ENCODE measurements at places on chromosomes 16 and 17.
A peak's percentile ranks its signal among the peaks of the same experiment; 100 is the strongest.

DNA sequence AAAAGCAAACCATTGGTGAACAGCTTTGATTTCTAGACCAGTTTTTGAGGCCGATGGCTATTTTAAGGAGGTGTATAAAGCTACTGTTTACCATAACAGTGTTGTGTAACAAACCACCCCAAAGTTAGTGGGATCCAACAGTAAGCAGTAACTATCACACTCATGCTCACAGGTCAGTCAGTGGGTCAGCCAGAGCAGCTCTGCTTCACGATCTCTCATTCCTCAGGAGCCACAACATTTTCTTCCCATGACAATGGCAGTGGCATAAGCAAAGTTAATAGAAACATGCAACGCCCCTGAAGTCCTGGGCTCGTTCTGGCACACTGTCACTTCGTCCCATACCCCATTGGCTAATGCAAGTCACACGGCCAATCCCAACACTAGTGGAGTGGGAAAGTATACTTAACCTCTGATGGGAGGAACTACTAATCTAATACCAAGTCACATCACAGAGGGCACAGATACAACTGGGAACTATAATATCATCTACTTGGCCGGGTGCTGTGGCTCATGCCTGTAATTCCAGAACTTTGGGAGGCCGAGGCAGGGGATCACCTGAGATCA is 28.0 kb upstream of the B4GALNT2 start:
- no peak for DNase-seq

- DNase-seq = no peak
These were observed 24.1 kb downstream of the JPH3 start for GRCh38 chr16:87626401-87626800.

GRCh38 chr17:35087731-35088355 is 24.3 kb upstream of the RFFL start:
- DNase-seq = no peak

DNA sequence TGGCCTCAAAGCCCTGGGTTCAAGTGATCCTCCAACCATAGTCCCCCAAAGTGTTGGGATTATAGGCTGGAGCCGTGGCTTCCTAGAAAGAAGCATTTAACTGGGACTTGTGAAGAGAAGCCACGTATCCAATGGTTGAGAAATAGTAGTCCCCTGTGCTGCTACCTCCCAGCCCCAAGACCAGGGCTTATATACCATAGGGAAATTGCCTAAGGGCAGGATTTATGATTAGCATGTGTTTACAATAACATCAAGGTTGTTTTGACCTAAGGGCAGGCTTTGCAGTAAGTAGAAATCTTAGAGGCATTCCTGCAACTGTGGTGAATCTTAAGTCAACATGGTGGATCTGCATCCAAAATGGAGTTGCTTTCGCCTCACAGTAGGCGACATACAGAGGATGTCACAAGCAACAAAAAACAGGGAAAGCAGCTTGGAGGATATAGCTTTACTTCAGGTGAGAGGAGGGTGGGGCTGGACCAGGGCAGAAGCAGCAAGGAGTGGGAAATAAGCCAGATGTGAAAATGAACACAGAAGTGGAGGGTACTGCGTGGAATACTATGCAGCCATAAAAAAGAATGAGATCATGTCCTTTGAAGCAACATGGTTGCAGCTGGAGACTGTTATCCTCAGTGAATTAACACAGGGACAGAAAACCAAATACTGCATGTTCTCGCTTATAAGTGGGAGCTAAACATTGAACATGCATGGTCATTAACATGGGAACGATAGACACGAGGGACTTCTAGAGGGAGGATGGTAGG is 18.7 kb upstream of the NSMCE1 start:
- DNase-seq = no peak

DNA sequence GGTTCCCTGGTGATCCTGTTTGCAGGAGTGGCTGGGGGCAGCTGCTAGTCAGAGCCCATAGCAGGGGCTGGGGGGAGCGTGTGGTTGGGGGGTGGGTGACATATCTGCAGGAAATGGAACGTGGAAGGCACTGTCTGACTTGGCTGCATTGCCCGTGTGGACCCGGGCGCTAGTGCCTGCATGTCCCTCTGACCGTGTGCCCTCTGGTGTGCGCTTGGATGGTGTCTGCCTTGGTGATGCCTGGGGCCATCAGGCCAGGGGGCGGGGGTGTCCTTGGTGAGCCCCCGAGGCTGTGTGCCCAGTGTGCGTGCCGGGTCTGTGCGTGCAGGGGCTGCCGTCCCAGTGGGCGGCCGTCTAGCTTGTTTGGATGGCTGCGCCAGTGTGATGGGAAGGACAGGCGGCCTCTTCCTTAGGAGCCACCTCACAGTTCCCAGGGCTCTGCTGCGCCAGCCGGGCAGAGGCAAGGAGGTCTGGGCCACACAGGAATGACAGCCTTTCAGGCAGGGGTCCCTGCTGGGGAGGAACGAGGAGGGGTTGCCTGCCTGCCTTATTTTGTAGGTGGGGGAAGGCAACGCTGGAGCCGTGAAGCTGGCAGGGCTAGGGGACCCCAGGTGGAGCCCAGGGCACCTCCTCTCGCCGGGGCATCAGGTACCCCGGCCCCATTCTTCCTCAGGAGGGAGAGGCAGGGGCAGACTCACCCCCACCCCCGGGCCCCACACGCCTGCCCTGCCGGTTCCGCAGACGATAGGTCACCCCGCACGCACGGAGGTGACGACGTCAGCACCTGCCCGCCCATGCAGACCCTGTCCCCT is 693 bp downstream of the NDRG4 start:
- peak; percentile 48 for DNase-seq

DNA sequence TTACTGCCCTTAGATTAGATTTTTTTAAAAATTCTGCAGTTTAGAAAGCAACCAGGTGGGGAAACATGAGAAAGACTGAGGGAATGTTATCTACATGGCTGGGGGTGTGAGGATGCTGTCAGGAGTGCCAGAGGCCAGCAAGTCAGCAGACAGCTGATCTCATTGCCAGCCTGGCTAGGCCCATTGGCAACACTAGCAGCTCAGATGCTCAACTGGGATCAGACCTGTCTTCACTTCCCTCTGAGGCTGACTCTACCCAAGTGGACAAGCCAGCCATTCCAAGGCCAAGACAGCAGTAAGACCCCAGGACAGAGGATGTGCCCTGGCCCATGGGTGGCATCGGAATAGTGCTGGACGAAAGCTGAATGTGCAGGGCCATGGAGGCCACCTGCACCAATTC is 96.2 kb downstream of the TMEM132E start:
- DNase-seq = no peak

- DNase-seq = no peak
These were observed 5.4 kb downstream of the NDUFAF8 start for GRCh38 chr17:81244358-81245023.

- no peak for DNase-seq
These were observed 10.4 kb downstream of the CHAD start for GRCh38 chr17:50458270-50458669.

- DNase-seq = no peak
These were observed 237.4 kb downstream of the C16orf78 start for GRCh38 chr16:49610983-49611382.

DNA sequence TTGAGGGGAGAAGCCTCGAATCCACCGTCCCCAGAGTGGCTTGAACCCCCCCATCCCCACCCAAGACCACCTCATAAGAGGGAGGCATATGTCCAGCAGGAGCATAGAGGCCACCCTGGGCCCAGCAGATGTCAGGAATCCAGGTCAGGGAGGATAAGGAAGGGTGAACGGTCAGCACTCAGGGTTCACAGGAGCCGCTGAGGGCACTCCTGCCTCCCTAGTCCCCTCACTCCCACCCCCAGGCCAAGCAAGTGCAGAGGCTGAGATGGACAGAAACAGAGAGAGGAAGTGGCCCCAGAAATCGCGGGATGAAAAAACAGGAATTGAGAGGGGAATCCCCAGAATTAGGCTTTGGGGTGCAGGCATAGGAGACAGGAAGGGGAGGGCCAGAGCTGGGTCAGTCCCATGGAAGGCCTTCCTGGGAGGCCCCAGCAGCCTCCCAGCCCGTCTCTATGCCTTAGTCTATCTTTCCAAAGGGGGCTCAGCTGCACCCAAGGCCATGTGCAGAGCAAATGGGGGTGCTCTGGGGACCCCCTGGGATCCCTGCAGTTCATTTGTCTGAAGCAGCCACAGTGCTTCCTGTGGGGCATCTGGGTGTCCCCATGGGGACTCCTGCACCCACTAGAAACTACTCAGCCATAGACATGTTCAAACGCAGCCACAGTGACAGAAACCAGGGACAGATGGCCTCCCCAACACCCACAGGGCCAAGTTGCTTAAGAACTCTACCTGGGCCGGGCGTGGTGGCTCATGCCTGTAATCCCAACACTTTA is 1.7 kb downstream of the CMTM3 start:
- peak; percentile 27 for DNase-seq

DNA sequence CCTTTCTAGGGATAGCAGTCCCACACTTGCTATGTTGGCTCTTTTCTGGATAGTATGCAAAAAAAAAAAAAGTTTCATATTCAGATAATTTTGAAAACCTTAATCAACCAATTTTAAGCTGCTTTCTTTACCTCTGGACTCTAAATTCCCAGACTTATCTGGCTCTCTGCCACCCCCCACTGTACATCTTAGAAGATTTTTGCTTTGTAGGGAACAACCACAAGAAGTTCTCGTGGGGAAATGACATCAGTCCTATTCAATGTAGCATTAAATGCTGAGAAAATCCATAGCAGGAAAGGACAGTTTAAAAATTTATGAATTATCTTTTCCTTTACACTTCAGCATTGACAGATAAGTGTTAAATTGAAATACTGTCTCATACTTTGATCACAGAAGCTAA is 562.7 kb upstream of the HSBP1 start:
- DNase-seq = no peak

- no peak for DNase-seq
These were observed 15.5 kb upstream of the NATD1 start for GRCh38 chr17:21268596-21269188.

DNA sequence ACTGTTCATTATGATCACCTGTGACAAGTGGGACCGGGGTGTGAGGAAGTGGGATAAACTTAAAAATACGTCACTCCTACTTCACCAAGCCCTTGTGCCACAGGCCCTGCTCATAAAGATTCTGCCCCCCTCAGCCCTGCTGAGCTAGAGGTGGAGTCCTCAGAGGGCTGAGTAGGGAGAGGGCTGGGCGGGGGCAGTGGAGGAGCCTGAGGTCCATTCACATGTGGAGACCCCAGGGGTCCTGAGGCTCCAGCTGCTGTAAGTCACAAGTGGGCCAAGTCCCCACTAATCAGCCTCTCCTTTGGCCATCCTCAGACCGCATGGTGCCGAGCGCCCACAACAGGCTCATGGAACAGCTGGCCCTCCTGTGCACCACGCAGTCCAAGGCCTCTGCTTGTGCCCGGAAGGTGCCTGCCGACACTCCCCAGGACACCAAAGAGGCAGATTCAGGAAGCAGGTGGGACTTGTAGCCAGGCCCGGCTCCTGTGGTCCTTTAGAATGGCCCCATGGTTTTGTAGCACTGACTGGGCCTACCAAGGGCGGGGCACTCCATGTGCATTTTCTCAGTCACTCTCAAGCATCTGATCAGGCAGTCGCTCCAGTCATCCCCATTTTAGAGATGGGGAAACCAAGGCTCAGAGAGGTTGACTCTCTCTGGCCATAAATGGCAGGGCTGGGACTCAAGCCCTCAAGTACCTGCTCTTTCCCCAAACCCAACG is 10.4 kb downstream of the DNAAF8 start:
- DNase-seq = peak; percentile 15

DNA sequence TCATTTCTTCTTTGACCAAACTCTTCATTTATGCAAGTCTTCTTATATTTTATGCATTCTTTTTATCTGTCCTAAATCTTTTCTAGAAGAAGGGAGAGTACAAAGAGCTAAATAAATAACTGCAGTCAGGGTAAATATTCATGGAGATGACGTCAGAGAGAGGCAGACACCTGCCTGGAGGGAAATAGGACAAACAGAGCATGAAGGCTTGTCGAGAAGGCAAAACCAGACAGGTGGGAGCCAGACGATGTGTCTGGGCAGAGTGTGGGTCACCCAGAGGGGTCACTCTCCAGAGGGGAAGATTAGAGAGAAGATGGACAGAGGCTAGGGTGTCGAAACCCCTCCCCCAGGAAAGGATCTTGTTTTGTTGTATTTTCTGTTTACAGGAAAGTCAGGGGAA is 78.3 kb upstream of the RPL38 start:
- no peak for DNase-seq

- DNase-seq = no peak
These were observed 12.1 kb downstream of the TMEM95 start for GRCh38 chr17:7367083-7367482.

DNA sequence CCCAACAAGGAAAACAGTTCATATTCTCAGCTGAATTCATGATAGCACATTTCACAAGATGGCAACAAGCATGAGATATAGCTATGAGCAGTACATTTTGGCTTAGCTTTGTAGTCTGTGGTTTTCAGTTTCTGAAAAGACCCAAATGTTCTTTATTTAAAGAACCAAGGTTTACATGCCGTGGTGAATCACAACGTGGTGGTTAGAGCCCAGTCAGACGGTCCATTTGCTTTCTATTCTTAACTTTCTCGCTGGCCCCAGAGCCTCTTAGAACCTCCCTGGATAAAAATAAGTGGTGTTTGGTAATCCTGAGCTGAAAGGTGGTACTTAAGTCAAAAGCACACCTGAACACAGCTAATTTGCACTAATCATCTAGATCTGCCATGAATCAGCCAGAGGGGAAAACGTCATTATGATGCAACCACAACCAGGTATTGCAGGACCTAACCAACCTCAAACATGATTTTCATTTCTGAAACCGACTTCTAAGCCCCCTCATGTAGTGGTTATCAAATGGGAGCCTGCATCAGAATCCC is 18.6 kb upstream of the HAPSTR1 start:
- no peak for DNase-seq

DNA sequence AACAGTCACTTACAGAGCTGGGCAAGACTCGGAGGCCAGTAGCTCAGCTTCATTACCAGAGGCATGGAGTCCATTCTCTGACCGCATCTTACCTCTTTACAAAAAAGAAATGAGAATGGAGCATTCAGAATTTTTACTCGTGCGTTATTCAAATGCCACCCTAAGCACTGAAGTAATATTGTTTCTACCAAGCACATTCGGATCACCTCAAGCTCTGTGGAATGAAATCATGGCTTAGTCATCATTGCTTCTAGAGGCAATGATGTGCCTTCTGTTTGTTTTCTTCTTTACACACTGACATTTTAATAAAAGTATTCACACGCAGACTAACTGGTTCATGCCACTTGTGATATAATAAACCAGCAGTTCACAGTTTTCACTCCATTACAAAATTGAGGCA is 206.8 kb downstream of the PHKB start:
- no peak for DNase-seq

DNA sequence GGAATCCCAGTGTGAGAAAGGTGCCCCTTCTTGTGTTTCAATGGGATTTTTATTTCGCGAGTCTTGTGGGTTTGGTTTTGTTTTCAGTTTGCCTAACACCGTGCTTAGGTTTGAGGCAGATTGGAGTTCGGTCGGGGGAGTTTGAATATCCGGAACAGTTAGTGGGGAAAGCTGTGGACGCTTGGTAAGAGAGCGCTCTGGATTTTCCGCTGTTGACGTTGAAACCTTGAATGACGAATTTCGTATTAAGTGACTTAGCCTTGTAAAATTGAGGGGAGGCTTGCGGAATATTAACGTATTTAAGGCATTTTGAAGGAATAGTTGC is 567 bp downstream of the UBB start:
- DNase-seq = no peak

- DNase-seq = no peak
These were observed 10.9 kb downstream of the SLC13A2 start for GRCh38 chr17:28484296-28484695.

GRCh38 chr17:56656701-56657327 is 63.3 kb downstream of the NOG start:
- DNase-seq = no peak
